Sciatic nerve (tissue), 2 donors: ENCODE measurements at places on chromosomes 6 and 20.

DNA sequence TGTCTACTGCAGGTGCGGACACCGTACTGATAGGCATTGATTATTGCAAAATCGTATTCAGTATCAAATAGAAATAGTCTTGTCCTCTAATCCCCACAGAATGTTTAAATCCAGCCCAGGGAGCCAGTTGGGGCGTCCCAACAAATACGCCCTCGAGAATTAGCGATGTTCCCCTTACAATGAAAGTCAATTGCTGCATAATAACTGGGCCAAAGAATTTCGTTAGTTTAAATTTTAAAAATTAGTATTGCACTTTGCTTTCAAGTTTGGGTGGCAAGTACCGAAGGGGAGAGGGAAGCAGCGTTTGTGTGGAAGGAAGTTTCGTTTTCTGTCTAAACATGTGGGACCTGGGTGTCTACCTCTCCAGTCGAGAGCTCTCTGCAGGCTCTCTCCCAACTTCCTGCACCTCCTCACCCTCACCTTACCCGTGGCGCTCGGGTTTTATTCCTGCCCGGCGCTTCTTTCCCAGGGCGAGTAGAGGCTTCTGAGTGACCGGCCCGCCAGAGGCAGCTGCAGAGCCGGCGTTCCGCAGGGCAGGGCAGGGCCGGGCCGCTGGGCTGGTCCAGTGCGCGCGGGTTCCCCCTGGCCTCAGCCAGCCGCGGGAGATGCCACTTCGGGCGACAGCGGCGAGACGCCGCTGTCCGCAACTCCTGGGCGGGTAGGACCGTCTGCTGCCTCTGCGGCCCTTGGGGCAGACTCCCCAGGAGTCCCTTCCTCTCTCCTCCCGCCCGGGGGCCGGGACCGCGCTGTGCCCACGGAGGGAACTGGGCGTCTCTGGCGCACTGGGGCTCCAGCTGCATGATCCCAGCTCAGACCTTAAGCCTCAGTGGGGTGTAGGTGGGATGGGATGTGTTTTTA lies 862 bp upstream of the TFAP2C start:
- no peak for DNase-seq

- no peak for DNase-seq
Observed at GRCh38 chr20:50689864-50690649, 1.3 kb downstream of the RIPOR3 start.

DNA sequence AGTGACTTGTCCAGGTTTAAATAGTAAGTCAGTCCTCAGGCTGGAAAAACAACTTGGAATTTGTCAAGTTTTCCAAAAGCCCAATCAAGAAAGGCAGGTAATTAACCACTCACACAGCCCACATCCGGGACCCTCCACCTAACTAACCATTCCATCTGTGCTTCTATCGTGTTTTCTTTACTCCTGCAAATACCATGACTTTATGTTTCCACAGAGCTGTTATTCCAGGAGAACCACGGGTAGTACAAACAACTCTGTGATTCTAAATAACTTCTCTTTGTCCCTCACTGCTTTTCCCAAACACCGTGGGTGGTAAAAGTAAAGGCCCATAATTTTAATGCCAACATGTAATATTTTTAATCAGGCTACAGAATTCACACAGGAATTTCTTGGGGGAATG lies 49.6 kb upstream of the NT5E start:
- DNase-seq, result no peak

- no peak for DNase-seq
Observed at GRCh38 chr6:148700741-148701311, 46.0 kb upstream of the UST start.

DNA sequence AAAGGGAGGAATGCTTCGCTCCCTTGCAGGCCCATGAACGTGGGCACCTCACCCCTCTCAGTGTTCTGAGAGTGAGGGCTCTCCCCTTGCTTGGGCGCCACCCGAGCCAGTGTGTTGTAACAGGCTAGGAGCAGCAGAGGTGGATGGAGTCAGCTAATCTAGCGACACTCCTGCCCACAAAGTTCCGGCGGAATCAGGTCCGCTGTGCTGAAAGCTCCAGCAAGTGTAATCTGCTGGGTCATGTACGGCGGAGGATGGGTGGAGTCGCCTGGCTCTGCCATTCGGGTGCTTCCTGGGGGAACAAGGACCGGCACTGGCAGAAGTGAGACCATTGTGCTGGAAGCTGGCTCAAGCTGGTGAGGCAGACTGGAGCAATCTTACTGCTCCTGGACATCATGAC lies 1310.1 kb downstream of the EPHA7 start:
- no peak for DNase-seq

DNA sequence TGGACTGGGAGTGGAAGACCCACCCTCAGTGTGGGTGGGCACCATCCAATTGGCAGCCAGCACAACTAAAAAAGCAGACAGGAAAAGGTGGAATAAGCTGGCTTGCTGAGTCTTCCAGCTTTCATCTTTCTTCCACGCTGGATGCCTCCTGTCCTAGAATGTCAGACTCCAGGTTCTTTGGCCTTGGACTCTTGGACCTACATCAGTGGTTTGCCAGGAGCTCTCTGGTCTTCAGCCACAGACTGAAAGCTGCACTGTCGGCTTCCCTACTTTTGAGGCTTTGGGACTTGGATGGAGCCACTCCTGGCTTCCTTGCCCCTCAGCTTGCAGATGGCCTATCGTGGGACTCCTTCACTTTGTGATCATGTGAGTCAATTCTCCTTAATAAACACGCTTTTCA lies 59.8 kb downstream of the SOX4 start:
- DNase-seq, result no peak

GRCh38 chr20:44187772-44188709 lies 1.1 kb upstream of the JPH2 start:
- no peak for DNase-seq

DNA sequence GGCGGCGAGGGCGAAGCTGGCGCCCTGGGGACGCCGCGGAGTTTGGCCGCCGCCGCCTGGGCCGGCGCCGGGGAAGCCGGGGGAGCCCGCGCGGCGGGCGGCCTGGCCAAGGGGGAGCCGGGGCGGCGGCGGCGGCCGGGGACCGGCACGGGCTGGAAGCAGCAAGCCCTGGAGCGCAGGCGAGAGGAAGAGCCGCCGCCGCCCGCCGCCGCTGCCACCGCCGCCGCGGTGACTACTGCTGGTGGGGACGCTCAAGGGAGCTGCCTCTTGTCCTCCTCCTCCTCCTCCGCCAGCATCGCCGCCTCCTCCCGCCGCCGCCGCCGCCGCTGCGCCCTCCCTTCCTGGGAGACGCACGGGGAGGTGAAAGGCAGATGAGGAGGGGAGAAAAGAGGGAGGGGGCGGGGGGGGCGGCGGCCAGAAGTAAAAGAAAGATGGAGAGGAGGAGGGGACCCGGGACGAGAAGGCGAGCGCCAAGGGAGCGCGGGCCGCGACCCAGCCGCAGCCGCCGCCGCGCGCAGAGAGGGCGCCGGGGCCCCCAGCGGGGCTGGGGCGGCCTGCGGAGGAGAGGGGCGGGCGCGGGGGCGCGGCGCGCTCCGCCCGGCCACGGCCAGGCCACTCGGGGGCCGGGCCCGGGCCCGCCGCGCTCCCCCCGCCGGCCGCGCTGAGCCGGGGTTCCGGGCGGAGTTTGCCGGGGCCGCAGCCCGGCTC lies 846 bp downstream of the PDE10A start:
- no peak for DNase-seq

GRCh38 chr20:41632896-41633295 lies 14.7 kb upstream of the CHD6 start:
- no peak for DNase-seq

GRCh38 chr6:126539022-126539421 lies 199.1 kb downstream of the CENPW start:
- DNase-seq, result no peak
